ENCODE measurements at places on chromosomes 13 and 19.

- DNase-seq = no peak
Observed at GRCh38 chr19:6091771-6092291, 18.5 kb downstream of the RFX2 start.

DNA sequence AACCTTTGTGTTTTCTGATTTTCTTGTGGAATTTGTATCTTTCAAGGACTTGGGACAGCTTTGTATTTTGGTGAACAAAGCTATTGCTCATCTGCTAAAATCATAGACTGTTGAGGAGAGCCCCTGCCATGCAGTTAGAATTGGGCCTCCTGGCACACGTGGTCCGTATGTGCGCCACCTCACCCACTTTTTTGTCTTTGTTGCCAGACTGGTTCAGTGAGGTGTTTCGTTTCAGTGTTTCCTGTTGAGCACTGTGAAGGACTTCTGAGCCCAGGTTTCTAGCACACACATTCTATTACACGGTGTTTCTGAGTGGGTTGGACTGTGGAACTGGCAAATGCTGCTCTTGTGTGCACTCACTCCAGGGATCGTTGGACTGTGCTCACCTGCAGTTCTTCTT is 37.6 kb upstream of the RNF113B start:
- no peak for DNase-seq

- DNase-seq = no peak
Observed at GRCh38 chr13:95787356-95788099, 110.6 kb downstream of the DNAJC3 start.

DNA sequence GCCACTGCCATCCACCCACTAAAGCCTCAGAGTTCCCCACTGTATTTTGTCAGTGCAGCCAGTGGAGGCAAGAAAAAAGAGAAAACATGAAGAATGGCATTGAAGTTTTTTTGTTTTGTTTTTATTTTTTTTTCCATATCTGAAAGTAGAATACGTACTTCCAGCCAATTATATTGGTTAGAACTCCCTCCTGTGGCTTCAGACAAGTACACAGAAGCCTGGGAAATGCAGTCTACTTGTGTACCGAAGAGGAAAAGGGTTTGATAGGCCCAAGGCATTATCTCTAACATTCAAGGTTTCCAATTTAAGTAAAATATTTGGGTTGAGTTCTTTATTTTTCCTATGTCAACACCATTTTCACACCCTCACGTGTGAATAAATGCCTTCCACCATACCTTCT is 696.2 kb upstream of the GPC6 start:
- no peak for DNase-seq

DNA sequence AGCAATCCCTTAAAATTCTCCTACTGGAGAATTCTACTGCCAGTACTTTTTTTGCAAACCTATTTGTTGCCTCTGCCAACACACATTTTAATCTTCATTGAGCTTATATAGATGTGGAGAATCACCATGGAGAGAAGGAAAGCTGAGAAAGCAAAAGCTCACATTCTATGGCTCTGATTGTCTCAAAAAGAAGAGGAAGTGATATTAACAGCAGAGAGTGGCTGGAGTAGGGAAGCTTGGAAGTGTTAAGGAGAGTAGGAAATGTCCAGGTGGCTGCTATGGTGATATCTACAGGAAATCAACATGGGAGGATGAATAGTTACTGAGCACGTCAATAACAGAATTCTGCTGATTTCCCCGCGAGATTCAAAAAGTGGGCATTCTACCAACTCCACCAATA is 78.8 kb upstream of the TDRD3 start:
- DNase-seq = no peak

DNA sequence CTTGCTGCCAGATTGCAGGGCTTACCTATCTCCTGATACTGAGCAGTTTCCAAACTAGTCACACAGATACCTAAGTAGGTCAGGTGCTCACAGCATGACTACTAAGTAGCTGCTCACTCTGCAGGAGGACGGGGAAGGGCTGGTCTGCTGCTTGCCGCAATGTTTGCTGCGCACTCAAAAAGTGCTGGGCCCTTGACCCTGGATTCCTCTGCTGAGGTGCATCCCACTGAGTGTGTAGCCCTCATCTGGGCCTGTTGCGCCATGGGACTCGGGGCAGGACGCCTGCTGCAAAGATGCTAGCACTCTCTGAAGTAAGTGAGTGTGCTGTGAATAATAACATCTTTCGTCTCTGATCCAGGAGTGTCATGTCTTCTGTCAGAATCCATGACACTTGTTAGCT is 59.2 kb upstream of the MEDAG start:
- DNase-seq = no peak

DNA sequence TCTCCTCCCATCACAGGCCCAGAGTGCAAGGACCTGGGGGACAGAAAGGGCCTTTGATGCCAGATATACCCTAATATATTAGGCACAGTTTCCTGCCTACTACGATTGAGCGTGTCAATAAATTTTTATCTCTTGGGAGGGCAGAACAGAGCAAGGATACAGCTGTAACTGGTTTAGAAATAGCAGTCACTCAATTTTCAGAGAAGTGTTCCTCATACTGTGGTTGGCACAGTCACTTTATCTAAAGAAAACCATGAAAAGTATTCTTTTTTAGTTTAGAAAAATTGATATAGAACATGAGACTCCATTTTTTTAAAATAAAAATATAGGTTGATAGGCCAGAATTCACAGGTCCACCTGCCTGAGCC is 460 bp upstream of the ZNF155 start:
- DNase-seq = no peak

GRCh38 chr13:94711561-94712286 is 621 bp downstream of the SOX21 start:
- no peak for DNase-seq

GRCh38 chr13:113532156-113532806 is 41.8 kb upstream of the DCUN1D2 start:
- DNase-seq = no peak

GRCh38 chr13:72507416-72508199 is 219.8 kb downstream of the MZT1 start:
- DNase-seq = no peak

- DNase-seq = no peak
Observed at GRCh38 chr13:33110386-33110712, 94.1 kb downstream of the KL start.

DNA sequence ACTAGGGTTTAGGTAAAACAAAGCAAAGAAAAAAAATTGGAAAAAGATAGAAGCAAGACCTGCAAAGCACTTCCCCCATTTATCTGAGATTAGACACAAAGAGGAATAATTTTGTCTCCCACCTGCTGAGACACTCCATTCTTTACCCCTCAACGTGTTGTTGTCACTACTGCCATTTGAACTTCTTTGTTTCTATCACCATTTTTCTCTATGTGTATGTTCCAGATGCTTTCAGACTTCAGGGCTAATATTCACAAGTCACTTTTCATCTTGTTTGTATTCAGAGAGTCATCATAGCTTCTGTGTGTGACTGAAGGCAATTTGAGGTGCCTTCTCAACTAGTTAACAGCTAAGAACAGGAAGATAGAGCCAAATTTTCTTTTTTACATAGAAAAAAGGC is 512.5 kb downstream of the TBC1D4 start:
- no peak for DNase-seq

GRCh38 chr19:29714953-29715700 is at the start of gene C19orf12:
TSS of gene C19orf12 (minus strand) at chr19:29715261. CDS start at chr19:29708413, 6,848 bp downstream.
- no peak for DNase-seq

DNA sequence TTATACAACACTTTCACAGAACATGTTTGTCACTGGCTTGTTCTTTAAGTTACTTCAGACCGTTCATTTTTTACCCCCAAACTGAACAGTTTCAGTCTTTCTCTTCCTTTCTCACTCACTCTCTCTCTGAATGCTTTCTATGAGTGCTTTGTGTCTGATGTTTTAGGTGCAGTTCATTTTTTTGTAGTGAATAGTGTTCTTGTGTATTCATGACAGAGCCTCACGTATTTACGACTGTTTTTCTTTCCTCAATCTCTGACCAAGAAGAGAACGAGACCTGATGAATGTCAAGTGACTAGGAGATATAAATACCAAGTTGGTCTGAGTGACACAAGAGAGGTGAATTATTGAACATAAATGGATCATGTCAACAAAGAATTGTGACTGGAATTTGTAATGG is 1525.0 kb upstream of the MIR17HG start:
- no peak for DNase-seq

- no peak for DNase-seq
Observed at GRCh38 chr13:106522898-106523525, 12.4 kb downstream of the EFNB2 start.

GRCh38 chr13:87536899-87537298 is 134.3 kb upstream of the SLITRK5 start:
- no peak for DNase-seq

DNA sequence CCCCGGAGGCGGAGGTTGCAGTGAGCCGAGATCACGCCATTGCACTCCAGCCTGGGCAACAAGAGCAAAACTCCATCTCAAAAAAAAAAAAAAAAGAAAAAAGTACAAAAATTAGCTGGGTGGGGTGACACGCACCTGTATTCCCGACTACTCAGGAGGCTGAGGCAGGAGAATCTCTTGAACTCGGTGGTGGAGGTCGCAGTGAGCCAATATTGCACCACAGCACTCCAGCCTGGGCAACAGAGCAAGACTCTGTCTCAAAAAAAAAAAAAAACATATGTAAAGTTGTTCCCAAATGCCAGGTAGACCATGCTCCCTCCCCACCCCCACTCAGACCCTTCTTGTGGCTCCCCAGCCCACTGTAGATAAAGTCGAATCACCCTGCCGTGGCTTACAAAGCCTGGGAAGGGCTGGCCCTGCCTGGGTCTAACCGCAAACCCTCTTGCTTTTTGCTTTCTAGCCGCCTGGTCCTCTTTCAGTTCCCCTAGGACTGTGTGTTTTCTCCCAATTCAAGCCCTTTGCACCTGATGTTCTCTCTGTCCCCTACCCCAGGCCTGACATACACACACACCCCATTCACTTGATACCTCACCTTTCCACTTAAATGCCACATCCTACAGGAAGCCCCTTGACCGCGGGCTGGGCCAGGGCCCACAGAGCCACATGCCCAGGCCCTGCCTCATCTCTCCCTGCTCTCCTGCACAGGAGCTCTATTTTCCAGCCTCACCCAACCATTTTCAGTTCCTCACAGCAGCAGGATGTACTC is 34.4 kb downstream of the MAP4K1 start:
- no peak for DNase-seq

GRCh38 chr19:35337097-35337983 is 8.4 kb downstream of the CD22 start:
- DNase-seq = no peak

DNA sequence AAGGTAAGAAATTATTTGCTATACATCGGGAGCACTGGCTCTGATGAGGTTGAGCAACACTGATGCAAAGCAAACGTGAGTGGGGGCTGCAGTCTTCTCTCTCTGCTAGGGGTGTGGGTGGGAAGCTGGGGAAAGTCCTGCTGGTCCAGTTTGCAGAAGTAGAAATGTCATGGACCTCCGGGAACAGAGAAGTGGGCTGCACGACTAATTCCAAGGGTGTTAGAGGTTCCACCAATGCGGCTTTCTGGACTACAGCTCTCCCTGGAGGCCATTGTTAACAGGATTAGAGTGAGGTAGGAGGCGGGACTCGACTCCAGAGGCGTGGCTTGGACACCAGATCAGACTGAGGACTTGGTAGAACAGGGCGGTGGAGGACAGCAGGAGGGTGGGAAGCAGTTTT is 5.7 kb upstream of the FBXO27 start:
- DNase-seq = no peak

- DNase-seq = no peak
Observed at GRCh38 chr13:71408416-71408815, 458.6 kb downstream of the DACH1 start.

DNA sequence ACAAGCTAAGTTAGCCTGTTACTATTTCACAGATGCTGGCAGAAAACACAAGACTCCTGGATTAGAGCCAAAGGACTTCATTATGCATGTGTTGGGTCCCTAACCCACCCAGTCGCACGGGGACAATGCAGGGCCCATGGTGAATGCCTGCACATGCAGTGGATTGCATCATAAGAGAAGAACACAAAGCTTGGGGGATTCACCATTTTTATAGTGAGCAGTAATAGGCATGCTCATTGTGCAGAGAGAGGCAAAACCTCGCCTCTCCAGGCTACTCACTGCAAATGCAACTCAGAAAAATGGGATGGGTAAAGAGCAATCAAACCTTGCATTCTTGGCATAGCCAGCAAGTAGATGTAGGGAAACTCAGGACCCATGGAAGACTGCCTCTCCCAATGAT is 115.8 kb downstream of the DIAPH3 start:
- no peak for DNase-seq

DNA sequence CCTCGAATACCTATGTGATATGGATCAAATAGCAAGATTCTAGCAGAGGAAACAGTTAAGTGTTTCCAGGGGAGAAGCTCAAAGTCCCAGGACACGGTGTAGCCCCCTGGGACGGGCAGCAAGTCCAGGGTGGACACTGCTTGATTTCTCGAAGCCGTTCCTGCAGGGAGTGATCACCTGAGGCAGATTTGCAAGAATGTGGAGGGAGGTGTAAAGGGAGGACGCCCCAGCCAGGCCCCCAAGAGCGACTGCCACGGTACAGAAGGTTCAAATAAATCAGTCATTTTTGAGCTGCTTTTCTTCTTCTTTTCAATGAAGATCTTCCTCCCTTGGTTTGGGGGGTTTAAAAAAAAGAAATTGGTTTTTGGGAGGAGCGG is 41.4 kb downstream of the KLF2 start:
- no peak for DNase-seq

DNA sequence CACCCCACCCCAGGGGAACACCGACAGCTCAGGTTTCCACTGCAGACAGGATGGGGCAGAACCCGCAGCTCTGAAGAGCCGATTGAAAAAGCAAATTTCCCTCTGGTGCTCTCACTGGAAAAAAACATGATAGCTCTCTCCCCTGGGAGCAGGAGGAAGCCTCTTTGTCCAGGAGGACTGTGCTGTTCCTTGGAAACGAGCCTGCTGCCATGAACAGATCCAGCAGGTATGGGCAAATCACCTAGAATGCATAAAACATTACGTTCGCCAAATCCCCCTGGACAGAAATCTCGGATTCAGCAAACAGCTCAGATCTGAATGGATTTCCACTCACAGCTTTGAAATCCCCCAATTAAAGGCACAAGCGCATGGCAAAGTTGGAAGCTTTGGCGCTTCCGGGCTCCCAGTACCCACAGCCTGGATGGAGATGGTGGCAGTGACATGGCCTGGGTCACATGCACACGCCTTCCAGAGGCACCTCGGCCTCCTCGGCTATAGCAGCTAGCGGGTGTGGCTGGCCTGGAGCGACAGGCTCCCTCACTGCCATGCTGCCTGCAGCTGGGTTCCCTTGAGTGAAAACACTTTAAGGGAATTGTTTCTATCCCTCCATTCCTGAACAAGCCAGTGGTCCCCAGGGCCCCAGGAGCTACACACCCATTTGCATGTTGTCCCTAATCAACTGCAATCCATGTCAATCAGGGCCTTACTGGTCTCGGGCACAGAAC is 59.1 kb downstream of the CEBPG start:
- DNase-seq = no peak

- no peak for DNase-seq
Observed at GRCh38 chr19:43316591-43317319, 36.7 kb upstream of the CD177 start.
